ENCODE measurements at places on chromosomes 6 and 20.
A peak's percentile ranks its signal among the peaks of the same experiment; 100 is the strongest.

DNA sequence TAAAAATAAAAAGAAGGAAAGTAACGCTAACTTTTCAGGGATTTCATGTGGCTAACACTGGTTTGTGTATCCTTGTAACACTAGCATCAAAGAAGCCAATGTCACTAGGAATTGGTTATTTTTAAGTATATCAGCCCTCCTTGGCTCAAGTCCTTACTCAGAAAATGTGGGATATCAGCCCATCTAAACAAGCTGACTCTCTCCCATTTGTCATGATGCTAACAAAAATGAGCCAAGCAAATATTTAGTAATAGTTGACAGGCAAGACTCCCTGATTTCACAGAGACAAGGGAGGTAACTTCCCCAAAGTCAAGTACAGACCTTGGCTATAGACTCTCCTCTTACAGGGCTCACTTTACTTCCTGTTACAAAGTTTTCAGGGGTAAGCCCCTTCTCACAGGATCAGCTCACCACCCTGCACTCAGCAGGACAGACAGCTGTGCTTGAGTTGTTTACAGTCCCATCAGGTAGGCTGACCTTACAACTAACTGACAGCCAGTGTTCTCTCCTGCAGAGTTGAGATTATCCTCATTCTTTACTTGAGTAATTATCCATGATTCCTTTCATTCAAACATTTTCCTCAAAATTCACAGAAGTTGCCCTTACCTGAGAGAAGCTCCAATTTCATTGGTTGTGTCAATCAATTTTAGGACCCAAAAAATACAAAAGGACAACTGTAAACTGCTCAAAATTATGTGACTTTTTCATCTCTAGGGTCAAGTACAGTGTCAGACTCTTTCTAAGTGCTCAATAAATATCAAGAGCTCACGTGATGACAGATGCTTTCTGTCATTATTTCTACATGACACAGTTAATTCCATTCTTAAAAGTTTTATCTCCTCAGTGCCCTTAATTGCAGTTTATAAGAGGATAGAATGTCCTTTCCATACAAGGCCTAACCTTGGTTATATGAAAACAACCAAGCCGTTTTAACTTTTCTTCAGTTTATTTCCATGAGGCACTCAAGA lies 38.1 kb upstream of the BMP5 start:
- DNase-seq: no peak

- no peak for DNase-seq
These were observed 32.7 kb downstream of the ILRUN start for GRCh38 chr6:34663831-34664255.

DNA sequence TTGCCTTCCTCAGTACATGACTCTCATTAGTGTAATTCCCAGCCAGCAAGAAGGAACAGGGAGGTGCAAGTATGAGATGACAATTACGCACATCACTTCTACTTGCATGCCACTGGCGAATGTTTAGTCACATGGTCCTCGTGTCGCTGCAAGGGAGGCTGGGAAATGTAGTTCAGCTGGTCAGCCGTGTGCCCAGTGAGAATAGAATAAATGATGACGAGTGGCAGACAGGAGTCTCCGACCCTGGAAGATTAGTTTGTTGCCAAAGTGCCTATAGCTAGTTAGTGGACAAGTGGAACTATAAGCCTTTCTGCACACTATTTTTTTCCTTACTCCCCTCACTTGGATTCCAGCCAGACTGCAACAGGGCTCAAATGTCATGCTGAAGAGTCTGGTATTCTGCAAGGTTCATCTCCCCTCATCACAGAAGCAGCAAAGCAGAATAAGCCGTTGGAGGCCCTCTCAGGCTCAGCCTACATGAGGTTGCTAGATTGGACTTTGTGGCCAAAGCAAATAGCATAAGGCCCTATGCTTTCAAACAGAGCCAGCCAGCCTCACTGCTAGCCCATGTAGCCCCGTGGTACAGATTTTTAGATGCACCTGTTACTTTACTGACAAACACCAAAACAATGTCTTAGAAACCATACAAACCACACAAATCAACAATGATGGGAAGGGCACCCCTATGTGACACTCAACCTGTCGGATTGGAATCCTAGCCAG lies 9.7 kb downstream of the LINC00237 start:
- DNase-seq: no peak

DNA sequence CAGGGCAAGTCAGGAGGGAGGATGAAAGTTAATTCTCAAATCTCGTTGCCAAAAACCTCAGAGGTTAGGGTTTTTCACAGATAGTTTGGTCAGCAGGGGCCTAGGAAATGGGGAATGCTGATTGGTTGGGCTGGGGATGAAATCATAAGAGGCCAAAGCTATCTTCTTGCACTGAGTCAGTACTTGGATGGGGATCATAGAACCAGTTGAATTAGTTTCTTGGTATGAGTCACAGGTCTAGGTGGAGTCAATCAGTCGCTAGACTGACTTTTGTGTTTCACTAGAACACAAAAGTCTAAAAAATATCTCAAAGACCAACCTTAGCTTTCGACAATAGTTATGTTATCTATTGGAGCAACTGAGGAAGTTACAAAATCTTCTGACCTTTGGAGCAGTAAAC lies 368.5 kb downstream of the TBC1D32 start:
- no peak for DNase-seq

GRCh38 chr6:47134476-47135189 lies 92.5 kb upstream of the ADGRF1 start:
- no peak for DNase-seq

DNA sequence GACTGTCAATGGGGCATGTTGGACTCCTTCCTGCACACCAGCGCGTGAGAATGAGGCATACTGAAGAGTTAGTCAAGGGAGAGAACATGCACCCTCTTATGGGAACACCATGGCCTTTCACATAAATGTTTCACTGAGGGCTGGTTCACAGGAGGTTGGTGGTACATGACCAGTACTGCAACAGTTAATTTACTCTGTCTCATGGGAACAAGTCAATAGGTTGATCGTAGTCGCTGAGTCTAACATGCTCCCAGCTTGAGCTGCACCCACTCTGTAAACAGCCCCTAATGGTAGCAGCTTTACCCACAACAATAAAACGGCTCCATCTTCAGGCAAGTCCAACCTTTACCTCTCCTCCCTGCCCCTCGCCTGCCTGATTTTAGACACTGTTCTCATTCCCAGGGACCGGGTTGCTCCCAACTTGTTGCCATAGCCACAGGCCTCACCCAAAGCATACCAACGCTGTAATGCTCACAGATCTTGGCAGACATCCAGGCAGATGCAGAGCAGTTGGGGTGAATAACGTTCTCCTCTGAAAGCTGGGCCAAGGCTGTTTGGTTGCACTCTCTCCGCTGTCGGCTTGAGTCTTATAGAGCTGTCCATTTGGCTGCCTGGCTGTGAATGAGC lies 111.3 kb downstream of the LY86 start:
- DNase-seq: no peak

DNA sequence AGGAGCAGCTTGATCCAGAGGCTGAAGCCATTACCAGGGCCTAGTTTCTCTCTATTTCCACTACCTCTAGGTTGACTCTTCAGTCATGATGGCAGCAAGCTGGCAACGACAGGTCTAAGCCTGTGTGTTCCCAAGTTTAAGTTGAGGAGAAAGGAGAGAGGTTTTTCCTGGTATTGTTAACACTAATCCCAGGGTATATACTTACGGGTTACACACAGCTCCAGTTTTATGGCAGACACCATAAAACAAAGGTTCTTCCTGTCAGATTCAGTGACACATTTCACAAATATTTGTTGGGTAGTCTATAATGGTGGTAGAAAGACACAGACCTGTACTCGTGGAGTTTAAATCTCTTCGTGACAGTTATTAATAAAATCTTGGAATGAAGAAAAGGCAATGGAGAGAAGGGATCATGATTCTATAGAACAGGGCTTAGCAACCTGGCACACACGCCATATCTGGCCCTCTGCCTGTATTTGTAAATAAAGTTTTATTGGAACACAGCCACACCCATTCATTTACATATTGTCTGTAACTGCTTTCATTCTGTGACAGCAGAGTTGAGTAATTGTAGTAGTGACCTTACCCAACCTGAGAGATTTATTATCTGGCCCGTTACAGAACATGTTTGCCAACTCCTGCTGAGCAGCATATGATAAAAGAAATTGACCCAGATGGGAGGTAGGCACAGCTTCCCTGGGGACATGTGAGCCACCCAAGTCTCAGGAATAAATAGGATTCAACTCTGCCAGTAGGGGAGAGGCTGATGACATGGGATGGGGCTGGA lies 323.3 kb downstream of the CDH4 start:
- no peak for DNase-seq

DNA sequence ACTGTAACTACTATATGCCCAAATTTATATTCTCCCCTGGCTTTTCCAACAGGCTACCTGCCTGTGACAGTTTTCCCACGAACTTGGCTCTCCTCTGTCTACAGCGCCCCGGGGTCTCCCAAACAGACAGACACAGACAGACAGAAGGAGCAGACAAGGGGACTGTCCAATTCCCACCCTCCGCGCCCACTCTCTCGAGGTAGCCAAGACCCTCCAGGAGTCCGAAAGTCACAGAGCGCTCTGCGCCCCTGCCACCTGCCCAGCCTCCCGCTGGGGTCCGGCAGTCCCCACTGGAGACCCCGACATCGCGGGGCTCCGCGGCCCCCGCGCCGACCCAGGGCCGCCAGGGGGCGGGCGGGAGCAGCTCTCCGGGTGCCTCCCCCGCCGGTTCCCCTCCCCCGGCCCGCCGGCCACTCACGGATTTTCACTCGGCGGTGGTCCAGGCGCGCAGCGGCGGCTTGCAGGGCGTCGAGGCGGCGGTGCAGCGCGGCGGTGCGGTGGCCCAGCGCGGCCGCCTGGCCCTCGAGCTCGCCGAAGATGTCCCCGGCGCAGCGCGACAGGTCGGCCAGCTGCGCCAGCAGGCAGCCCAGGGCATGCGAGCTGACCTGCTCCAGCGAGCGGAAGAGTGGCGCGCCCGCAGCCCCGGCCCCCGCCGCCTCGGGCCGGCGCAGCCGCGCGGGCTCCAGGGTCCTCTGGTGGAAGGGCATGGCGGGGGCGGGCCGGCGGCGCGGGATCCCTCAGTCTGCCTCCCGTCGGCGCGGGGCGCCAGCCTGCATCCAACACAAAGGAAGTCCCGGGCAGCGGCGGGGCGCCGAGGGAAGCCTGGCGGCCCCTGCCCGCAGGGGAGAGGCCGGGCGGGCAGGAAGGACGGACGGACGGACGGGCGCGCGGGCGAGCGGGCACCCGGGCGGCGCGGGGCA lies 81.3 kb upstream of the CCDC28A start:
- DNase-seq: peak; percentile 36

DNA sequence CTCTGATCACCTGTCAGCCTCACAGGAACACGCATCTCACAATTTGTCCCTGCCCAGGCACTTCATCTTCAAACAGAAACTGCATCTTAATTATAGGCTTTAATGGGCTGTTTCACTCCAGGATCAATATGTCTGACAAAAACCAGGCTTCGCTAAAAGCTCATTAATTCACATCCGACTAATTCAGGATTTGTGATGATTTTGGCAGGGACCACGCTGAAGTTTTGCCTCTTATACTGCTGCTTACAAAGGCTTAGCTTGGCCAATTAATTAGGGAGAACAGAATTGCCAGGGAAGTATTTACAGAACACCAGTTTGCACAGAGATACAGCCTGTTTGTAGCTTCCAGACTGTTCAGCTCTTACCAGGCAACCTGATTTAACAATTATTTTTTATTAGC lies 541.0 kb upstream of the SPTLC3 start:
- DNase-seq: no peak

GRCh38 chr6:62805431-62805830 lies 405.8 kb upstream of the FKBP1C start:
- DNase-seq: no peak

DNA sequence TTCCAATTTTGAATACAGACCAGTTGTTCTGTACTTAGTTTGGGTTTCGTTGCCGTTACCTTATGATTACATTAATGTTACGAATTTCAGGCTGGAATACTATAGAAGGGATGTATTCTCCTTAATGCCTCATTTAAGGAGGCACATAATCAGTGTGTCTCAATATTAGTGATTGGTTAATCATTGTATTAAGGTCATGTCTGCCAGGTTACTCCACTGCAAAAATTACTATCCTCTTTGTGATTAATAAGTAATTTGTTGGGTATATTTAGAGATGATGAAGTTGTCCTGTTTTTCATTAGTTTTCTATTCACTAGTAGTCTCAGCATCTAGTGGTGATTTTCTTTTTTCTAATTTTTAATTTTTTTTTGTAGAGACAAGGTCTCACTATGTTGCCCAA lies 66.3 kb downstream of the CBFA2T2 start:
- no peak for DNase-seq

DNA sequence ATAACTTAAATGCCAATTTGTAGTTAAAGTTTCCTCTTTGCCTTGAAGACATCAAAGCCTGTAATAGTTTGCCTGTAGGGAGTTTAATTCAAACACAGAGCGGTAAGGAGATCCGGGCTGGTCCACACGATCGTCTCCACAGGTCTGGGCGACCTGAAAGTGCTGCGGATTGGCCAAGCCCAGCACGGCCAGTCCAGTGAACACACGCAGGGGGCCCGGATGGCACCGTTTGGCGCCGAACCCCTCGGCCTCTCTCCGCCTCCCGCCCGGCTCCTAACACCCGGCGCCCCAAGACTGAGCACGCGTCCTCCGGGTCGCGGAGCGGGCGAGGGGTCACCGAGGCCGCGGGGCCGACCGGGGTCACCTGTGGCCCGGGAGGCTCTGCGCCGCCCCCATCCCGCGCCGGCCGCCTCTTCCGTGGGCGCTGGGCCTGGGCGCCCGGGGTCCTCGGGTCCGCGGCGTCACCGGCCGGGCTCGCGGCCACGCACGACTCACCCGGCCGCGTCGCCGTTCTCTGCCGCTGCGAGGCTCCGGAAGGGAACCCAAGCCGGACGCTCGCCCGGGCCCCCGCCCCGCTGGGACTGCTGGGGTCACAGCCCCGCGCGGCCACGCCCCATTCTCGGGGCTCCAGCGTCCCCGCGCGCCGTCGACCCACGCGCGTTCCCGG lies 481 bp downstream of the SERPINB6 start:
- peak; percentile 39 for DNase-seq
